Effector memory CD8-positive, alpha-beta T cell (primary cell): ENCODE measurements at places on chromosomes 5 and 9.
A peak's percentile ranks its signal among the peaks of the same experiment; 100 is the strongest.

GRCh38 chr5:91311697-91312501 lies 71.2 kb downstream of the ARRDC3 start:
- peak; percentile 61 for DNase-seq

DNA sequence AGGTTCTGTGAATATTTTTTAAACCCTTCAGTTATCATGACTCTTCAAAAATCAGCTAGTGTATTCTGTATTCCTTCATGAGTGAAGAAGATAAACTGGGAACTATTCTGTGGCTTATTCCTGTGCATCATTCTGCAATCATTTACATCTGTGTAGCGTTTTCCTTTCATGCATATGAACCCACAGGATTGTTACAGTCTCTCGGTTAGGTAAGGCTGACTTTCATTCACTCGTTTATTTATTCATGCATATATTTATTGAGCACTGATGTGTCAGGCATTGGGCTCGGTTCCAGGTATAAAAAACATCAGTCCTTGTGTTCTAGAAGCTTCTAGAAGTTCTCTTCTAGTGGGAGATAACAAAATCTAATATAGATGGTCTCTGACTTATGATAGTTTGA lies 318.4 kb downstream of the MAN2A1 start:
- no peak for DNase-seq

- DNase-seq, result no peak
These were observed 62.9 kb upstream of the DMRTA1 start for GRCh38 chr9:22383718-22384117.

- no peak for DNase-seq
These were observed at the start of gene SYNPO for GRCh38 chr5:150640311-150641005. Gene SYNPO (plus strand): TSS chr5:150640660. CDS start chr5:150648276, 7,616 bp downstream.

GRCh38 chr5:170348137-170348633 lies 41.0 kb downstream of the KCNMB1 start:
- DNase-seq, result no peak

DNA sequence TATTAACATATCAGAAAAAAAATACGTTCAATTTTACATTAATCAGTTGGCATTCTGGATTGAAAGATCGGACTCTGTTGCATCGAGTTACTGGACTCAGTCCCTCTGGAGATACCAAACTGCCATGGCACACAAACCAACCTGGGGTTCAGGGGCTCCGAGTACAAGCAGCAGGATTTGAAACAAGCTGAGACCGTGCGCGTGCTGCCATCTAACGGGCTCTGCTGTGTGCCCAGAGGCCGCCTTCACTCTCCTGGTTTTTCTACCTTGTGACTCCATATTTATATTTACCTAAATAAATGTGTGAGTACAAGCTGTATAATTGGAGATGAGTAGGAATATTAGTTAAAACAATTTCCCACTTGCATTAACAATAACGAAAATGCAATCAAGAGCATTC lies 48.2 kb downstream of the ANXA1 start:
- no peak for DNase-seq

- no peak for DNase-seq
These were observed 71.1 kb downstream of the COL27A1 start for GRCh38 chr9:114226246-114227055.

DNA sequence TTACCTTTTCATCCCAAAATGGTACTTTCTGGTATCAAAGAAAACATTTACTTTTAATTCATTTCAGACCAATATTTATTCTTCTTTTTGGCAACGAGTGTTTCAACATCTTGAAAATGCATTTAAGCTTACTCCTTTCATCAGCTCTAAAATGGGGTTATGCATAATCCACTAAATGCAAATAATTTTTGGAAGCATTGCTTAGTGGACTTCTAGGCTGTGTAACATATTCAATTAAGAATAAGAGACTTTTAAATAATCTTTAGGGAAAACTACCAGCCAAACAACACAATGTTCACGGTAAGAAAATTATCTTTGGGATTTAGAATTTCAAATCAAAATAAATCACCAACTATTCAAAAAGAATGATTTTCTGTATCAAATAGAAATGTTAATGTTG lies 118.2 kb downstream of the ADAMTS6 start:
- no peak for DNase-seq

- peak; percentile 9 for DNase-seq
These were observed 877 bp upstream of the CAMSAP1 start for GRCh38 chr9:135908093-135908753.

- DNase-seq, result no peak
These were observed 361.4 kb upstream of the RFX3 start for GRCh38 chr9:3887221-3887653.
